CD4-positive, alpha-beta T cell treated with Interleukin-2 at 100 ng/mL for 4 hours (primary cell): ENCODE measurements at places on chromosomes 3 and 15.

GRCh38 chr3:127296166-127296565, 8.3 kb upstream of the PRR20G start:
- DNase-seq = no peak

- DNase-seq = no peak
These were observed at the start of gene SLC22A14 for GRCh38 chr3:38281895-38282686. TSS of gene SLC22A14 (plus strand) at chr3:38282294. CDS start at chr3:38306027, 23,733 bp downstream.

GRCh38 chr15:99070208-99070607, 34.7 kb upstream of the SYNM start:
- DNase-seq = no peak

- no peak for DNase-seq
These were observed 49.1 kb downstream of the ARHGEF26 start for GRCh38 chr3:154170300-154170699.

DNA sequence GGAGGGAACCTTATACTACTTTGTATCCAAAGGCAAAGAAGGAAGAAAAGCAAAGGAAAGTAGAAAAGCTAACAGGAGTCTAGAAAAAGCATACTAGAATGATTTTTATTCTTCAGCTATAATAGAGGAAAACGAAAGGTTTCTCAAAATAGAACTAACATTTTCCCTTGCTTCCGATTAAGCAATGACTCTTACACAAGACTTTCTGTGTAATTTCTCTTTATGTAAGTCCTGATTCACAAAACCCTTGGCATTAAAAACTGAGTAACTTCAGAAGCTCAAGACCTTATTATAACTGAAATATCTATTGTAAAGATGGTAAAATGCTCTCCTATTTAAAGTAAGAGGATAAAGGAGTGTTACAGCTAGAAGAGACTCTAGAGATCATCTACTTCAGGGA, 97.4 kb downstream of the DTWD1 start:
- no peak for DNase-seq

DNA sequence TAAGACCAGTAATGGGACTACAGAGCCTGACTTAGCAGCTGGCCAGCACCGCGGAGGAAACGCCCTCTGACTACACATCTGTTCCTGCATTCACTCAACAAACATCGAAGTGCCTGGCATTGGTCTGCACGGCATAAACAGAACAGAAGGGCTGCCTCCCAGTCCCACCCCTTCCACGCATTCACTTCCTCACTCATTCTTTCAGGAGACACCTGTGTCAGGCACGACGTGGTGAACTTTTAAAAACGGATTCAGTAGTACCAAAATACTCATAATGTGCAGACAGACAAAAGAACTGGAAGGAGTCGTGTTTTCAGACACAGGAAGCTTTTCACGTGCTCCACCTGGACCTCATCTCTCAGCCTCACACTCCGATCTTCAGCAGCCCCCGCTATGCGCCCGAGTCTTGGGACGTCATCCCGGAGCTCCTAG, 123.3 kb downstream of the XXYLT1 start:
- DNase-seq = peak; percentile 19

- DNase-seq = no peak
These were observed 4.7 kb downstream of the C3orf18 start for GRCh38 chr3:50562861-50563260.

DNA sequence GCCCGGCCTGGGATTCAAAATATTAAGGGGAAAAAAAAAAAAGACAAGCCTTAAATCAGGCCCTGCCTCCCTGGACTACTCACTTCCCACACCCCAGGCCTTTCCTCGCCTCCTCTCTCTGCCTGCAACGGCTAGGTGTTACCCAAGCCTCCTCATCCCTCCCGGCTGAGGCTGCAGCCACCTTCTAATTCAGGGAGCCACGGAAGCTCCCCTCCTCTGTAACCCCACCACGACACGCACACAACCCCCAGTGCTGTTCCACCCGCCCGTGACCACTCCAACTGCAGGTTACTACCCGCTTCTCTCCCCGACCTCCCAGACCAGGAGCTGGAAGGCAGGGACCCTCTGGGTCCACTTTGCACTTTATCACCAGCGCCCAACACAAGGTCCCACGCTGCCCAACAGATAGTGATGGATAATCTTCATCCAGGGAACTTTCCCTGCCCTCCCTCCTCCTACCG, 936 bp downstream of the KIF7 start:
- no peak for DNase-seq

DNA sequence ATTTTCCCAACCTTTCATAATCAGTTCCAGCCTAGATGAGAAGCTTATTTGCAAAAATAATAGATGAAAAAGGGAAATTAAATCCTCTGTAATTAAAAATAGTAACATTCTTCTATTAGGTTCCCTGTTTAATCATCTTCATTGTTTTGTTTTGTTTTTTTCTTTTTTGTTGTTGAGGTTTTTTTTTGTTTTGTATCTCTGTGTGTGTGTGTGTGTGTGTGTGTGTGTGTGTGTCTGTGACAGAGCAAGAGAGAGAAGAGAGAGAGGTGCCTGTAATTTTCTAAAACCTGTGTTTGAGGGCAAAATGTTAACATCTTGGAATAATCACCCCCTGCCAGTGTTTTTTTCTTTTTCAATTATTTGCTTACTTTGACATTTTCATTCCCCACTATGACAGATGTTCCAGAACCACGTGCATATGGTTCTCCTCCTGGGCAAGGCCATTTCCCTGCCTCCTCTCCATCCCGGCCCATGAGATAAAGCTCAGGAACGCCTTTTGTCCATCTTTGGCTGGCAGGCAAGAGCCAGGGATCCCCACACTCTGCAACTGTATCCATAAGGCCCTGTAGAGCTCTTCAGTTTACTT, 121.8 kb upstream of the NR2E3 start:
- no peak for DNase-seq

GRCh38 chr3:146903927-146904326, 298.8 kb upstream of the PLSCR5 start:
- DNase-seq = no peak

DNA sequence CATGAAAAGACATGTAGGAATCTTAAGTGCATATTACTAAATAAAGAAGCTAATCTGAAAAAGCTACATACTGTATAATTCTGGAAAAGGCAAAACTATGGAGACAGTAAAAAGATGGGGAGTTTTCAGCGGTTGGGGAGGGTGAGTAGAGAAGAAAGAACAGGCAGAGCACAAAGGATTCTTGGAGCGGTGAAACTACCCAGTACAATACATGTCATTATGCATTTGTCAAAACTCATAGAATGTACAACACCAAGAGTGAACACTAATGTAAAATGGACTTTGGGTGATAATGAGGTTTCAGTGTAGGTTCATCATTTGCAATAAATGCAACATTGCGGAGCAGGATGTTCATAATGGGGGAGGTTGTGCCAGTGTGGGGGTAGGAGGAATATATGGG, 45.5 kb upstream of the CMSS1 start:
- DNase-seq = no peak

DNA sequence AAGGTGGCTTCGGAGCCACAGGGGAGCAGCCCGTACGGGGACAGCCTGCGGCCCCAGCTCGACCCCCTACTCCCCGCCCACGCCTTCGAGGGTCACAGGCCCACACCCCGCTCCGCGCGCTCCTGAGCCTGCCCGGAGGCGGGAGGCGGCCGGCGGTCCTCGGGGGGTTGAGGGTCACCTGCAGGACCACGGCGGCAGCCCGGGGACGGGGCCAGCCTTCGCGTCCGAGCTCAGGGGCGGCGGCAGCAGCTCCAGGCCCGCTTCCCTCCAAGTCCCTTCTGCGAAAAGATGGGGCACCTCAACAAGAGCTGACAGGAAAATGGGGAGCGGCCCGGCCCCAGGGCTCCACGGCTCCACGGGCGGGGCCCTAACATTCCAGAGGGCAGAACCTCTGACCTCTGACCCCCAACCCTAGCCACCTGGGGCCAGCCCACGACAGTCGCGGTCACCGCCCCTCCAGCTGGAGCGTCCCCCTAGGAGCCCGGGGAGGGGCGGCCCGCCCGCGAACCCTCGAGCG, 428 bp downstream of the LYSMD4 start:
- DNase-seq = no peak

DNA sequence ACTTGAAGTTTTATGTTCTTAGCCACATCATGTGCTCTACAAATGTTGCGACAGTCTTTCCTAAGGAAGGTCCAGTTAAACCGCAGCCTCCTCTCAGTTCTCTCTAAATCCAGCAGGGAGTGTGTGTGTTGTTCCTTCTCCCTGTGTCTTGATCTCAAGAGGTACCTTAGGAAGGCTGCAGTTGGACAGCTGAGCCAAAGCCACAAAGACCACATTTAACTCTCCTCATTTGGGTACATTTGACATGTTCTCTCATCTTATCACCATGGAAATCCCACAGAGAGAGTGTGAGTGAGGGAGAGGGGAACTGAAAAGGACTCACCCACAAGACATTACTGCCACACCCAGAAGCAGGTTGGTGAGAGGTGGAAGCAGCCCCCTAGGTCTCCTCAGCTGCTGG, 79.5 kb downstream of the CD200R1L start:
- DNase-seq = no peak

DNA sequence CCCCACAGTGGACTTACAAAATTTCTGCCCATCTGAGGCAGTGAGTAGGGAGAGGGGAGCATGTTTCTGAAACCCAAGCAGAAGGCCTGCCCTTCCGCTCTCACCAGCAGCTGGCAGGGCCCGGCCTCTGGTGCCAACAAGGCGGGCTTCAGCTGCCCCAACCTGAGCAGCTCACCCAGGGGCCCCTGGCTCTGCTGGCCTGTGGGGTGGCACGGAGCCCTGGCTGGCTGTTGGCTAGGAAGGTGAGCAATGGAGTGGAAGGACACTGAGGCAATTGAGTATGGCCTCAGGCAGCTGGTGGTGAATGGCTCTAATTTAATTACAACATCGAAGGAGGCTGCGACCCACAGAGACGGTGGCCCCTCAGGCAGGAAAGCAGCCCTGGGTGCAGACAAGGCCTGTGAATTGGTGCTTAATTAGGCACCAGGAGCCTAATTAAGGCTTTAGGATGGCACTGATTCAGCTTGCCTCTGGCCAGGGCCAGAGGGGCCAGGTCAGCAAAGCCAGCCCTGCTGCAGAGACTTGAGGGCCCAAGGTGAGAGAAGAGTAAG, 60.9 kb downstream of the ST8SIA2 start:
- no peak for DNase-seq

DNA sequence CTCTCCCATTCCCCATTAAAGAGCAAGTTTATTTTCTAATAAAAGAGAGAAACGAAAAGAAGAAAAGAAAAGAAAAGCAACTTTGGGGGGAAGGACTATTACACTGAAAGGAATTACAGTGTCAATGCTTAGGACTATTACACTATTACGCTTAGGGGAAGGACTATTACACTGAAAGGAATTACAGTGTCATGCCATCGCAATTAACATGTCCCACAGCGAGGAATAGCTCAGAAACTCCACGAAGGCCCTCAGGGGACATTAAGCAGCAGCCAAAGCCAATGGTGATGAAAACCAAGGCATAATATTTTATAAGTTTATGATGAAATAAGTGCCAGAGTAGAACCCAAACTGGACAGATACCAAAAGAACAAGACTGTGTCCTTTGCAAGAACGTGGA, 22.1 kb upstream of the DET1 start:
- no peak for DNase-seq

DNA sequence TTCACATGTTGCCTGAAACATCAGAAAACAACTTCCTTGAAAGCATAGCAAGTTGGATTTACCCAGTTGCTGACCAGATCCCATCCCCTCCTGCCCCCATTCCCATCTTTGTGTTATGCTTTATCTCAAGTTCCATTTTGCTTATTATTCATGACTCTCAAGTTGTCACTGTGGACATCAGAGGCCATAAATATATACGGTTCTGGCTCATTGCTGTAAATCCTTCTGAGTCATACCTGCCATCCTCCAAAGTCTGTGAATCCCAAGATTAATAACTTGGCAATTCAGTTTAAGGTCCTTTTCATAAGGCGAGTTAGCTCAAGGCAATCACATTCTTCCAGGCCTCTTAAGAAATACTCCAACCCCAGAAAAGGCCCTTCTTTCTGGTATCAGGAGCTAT, 126.2 kb upstream of the C2CD4B start:
- no peak for DNase-seq

DNA sequence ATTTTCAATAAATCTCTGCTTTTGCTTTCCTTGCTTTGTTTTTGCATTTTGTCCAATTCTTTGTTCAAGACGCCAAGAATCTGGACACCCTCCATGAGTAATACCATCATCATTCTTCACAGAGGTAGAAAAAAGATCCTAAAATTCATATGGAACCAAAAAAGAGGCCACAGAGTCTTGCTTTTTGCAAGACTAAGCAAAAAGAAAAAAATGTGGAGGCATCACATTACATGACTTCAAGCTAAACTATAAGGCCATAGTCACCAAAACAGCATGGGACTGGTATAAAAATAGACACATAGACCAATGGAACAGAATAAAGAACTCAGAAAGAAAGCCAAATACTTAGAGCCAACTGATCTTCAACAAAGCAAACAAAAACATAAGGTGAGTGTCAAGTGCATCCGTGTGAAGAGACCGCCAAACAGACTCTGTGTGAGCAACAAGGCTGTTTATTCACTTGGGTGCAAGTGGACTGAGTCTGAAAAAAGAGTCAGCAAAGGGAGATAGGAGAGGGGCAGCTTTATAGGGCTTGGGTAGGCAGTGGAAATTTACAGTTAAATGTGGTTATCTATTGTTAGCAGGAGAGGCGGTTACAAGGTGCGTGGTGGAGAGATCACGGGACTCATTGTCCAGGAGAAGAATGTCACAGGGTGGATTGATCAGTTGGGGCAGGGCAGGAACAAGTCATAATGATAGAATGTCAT, 10.9 kb downstream of the STRIT1 start:
- DNase-seq = no peak

DNA sequence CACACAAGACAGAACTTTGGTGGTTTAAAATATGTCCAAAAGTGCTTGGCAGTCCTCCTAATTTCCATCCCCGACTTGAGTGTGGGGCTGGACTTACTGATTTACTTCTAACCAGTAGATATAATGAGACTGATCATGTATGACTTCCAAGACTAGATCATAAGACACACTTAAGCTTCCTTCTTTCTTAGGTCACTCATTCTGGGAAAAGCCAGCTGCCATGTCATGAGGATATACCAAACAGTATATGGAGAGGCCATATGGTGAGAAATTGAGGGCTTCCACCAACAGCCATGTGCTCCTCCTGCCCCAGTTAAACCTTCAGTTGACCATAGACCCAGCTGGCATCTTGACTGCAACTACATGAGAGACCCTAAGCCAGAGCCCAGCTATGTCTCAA, 282.8 kb upstream of the PROK2 start:
- no peak for DNase-seq

DNA sequence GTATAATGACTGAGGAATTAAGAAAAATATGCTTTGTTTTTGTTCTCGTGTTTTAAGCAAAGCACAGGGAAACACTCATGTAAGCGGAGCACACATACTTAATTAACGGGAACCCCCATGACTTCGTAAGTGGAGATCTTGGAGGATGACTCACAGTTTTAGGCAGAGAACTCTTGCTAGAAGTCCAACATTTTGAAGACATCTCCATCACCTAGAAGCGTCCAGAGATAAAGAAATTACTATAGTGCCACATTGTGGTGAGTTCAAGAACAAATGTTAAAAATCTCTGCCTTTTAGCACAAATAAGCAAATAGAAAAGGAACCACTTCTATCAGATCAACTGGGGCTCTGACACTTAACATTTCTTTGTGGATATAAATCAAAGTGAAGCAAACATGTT, 194.1 kb upstream of the ARHGEF26 start:
- DNase-seq = no peak

GRCh38 chr3:171001957-171002694, 24.4 kb downstream of the SLC2A2 start:
- DNase-seq = no peak

- DNase-seq = no peak
These were observed 407.7 kb downstream of the FOXP1 start for GRCh38 chr3:71175691-71176365.
